Femur (tissue), 1 donor: ENCODE measurements at places on chromosomes 3 and 15.
A peak's percentile ranks its signal among the peaks of the same experiment; 100 is the strongest.

- peak; percentile 86 for DNase-seq
Measured at GRCh38 chr3:11556851-11557644, 86.7 kb downstream of the VGLL4 start.

DNA sequence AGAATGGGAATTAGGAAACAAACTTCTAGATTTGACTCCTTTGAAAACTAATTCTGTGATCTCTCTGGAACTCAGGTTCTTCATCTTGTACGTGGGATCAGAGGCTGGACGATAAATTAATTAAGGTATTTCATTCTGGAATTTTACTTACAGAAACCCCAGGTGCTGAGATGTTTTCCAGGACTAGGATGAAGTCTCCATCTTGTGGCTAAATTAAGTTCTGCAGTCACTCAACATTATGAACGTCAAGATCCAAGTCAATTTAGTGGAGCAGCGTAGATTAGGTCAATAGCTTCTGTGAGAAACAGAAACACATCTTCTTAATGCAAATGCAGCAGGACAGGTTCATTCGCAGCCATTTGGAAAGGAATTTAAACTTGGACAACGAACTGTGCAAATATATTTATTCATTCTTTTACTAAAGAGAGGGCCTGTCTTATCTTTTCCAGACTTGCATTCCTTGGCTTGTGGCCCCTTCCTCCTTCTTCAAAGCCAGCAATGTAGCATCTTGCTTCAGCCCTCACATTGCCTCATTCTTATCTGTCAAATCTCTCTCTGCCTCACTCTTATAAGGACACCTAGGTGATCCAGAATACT is 26.7 kb upstream of the TMC3 start:
- DNase-seq: no peak

DNA sequence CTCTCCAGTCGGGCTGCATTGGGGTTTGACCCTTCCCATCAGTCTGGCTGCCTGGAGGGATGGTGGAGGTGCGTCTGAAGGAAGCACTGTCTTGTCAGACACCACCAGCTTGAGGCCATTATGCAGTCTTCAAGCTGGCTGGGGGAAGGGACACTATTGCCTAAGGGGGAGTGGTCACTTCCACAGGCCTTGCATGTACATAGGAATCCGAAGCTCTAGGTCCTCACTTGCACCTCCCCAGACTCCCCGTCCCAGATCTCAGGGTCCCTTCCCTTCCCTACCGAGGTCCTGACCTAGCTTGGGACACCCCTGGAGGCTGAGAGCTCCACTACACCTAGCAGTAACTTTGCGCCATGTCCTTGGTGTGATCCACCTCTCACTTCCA is 48.6 kb upstream of the KLF13 start:
- no peak for DNase-seq

- peak; percentile 40 for DNase-seq
Measured at GRCh38 chr3:15860014-15860934, 62.5 kb upstream of the ANKRD28 start.

DNA sequence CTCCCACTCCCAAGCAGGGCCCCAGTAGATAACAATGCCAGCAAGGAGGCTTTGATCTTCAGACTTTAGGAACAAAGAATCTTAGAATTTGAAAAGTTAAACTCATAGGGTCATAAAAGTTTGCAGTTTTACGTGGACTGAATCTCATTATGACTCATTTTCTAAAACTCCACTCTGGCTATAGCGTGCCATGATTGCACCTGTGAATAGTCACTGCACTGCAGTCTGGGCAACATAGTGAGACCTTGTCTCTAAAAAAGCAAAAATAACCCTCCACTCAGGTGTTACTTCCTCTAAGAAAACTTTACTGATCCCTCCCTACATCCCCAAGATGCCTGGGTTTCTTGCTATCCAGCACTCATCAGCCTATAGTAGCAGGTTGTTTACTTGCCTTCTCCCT is 104.5 kb downstream of the IL20RB start:
- DNase-seq: no peak

DNA sequence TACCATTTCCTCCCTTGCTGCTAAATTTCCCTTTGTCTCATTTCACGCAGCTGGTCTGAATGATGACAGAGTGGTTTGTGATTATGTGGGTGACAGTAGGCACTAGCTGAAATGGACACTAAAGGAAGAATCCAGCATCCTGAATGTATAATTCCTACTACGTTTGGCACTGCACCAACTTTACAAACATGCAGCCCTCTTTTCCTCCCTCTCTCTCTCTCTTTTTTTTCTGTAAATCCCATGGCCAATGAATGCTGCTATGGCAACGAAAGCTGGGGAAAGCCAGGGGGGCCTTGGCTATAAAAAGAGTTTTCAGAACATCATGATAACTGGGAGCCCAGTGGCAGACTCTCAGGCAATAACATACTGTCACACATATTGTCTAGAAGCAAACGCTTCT is 367.2 kb upstream of the AGTR1 start:
- no peak for DNase-seq

- DNase-seq: no peak
Measured at GRCh38 chr3:192129586-192129985, 597.8 kb downstream of the FGF12 start.
